ENCODE measurements at places on chromosomes 13 and 19. TPM values are rescaled to one million over a fixed set of nuclear protein-coding genes. Genes with fewer than 3 reads are reported as not detected.

- peaks cover 6% of the 10 kb centered on the region for H3K36me3 ChIP-seq
- H3K4me3 ChIP-seq = no peak overlapping the region
- DNase-seq = no peak
- H3K27me3 ChIP-seq = peaks cover 31% of the 10 kb centered on the region
Measured at GRCh38 chr19:40594255-40594654, 6.9 kb upstream of the LTBP4 start.

DNA sequence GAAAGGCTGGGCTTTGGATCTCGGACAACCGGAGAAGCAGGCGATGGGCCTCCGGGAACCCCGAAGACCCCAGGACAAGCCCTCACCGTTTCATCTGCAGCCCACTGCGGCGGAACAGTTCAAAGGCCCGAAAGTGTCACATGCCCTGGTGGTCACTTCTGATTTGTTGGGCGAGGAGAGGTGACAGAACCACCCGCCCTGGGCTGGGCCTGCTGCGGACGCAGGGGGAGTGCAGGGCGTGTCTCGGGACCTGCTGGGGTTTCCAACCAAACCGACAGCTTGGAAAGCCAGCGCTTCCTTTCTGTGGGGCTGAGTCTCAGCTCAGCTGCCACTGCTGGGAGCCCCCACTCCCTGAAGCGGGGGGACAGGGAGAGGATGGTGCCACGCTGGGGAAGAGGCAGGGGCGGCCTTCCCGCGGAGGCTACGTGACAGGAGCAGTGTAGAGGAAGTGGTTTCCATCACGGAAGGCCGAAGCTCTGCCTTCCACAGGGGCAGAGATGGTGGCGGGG lies 22.8 kb upstream of the ZBTB7A start:
- peak overlapping the region; percentile 92 for H3K27ac ChIP-seq
- DNase-seq = peak; percentile 82
- peaks cover 12% of the 10 kb centered on the region for H3K36me3 ChIP-seq
- no peaks in the 10 kb centered on the region for H3K27me3 ChIP-seq

- no peak overlapping the region for H3K4me3 ChIP-seq
- peaks cover 4% of the 10 kb centered on the region for H3K27me3 ChIP-seq
- DNase-seq = peak; percentile 61
- no peaks in the 10 kb centered on the region for H3K36me3 ChIP-seq
Measured at GRCh38 chr19:13430790-13431582, 75.3 kb downstream of the CACNA1A start.

Gene FARP1
- total RNA-seq = 1.9 TPM

All from activated naive CD8-positive, alpha-beta T cell treated with anti-CD3 and anti-CD28 coated beads, Interleukin-2, amount 10 ng/mL, durations not matched to agents 7 days and 5 days (primary cell).